ENCODE measurements at places on chromosomes 13 and 19.

GRCh38 chr13:113584870-113585671 is 518 bp downstream of the TFDP1 start:
- peak; percentile 61 for DNase-seq

- DNase-seq: no peak
Measured at GRCh38 chr13:73146707-73147106, 87.9 kb downstream of the KLF5 start.

- DNase-seq: no peak
Measured at GRCh38 chr13:20326809-20327208, 94.7 kb upstream of the GJB6 start.

- DNase-seq: no peak
Measured at GRCh38 chr13:36395280-36395679, 37.0 kb upstream of the CCNA1 start.

GRCh38 chr13:105334211-105334610 is 1201.3 kb downstream of the EFNB2 start:
- DNase-seq: no peak

- DNase-seq: no peak
Measured at GRCh38 chr13:106917024-106917571, 349.2 kb upstream of the ARGLU1 start.

DNA sequence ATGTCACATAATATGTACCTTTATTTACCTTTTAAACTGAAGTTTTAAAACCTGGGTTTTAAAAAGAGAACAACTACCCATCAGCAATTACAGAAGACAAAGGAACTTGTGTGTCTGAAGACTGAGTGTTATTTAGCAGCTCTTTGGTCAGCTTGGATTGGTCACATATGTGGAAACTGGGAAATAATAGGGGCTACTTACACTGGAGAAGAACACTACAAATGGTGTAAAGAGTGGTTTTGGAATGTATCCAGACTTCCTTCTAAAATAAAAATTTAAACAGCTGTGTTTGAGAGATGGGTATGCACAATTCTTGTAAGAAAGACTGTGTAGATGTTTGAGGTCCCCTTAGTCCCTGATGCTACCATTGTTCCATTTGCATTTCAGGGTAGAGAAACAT is 13.3 kb downstream of the TNFRSF19 start:
- no peak for DNase-seq

- no peak for DNase-seq
Measured at GRCh38 chr13:37109051-37109678, 3.7 kb upstream of the CSNK1A1L start.

DNA sequence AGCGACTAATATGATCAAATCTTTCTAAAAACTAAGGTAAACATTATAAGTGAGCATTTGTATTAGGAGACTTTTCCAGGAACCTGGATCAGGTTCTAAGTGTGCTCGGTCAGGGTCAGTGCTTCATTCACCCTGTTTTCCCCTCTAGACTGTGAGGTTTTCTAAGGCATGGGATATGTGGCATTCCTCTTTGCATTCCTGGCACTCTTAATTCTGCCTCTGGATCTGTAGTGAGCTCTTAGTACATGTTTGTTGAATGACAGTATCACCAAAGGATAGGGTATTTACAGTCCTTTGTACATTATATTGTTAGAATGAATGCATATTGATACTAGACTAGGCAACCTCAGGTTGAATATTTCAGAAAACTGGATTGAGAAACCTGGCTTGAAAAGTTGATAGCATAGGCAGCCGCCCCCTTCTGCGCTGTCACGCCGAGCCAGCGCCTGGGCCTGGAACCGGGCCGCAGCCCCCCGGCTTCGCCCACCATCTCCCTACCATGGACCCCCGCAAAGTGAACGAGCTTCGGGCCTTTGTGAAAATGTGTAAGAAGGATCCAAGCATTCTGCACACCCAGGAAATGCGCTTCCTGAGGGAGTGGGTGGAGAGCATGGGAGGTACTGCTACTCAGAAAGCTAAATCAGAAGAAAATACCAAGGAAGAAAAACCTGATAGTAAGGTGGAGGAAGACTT is 156.5 kb downstream of the KCNRG start:
- DNase-seq: no peak

DNA sequence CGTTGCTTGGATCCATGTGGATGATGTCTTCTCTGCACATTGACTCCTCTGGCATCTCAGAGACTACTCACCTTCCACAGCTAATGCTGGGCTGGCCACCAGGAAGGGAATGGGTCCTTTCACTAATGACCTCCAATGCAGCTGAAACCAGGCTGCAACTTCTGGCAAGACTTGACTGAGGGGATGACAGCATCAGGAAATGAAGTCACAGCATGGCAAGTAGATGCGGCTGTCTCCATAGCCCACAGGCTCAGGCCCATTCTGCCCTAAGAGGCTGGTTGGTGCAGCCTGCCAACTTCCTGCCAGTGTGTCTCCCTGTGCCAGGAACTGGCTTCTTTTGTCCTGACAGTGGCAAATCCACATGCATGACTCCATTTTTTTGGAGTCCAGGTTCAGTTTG is 467.3 kb downstream of the TSHZ3 start:
- DNase-seq: no peak

DNA sequence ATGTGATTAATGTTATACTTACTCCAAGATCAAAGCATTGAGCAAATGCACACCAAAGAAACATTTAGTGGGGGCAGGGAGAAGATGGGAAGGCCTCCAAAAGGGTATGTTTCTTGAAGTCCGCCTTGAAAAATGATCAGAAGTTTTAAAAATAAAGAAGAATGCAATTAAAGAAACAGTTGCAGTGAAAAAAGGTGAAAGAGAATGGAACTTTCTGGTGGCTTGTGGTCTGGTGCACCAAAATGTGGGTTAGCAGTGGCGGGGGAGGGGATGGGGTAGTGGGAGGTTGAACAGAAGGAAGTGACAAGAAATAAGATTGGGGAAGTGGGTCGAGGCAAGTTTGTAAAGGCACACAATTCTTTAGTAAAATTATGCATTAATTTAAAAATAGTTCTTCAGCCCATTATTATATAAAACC is 2.5 kb downstream of the LCP1 start:
- peak; percentile 89 for DNase-seq
